Adipocyte (in vitro differentiated cells): ENCODE measurements at places on chromosomes 12 and 14.
A peak's percentile ranks its signal among the peaks of the same experiment; 100 is the strongest.

DNA sequence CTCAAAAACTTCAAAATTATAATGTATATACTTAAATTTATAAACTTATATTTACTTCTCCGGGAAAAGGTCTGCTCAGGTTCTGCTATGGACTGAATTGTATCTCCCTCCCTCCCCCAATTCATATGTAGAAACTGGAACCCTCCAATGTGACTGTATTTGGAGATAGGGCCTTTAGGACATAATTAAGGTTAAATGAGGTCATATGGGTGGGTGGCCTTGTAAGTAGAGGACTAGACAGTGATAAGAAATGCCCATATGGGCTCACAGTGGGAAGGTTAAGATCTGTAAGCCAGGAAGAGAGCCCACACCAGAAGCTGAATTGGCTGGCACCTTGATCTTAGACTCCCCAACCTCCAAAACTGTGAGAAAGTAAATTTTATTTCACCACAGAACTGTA lies 84.5 kb downstream of the TAOK3 start:
- no peak for DNase-seq

- no peak for DNase-seq
Observed at GRCh38 chr12:108131657-108132126, 2.6 kb downstream of the WSCD2 start.

GRCh38 chr14:28059254-28059653 lies 707.3 kb upstream of the FOXG1 start:
- DNase-seq, result no peak

DNA sequence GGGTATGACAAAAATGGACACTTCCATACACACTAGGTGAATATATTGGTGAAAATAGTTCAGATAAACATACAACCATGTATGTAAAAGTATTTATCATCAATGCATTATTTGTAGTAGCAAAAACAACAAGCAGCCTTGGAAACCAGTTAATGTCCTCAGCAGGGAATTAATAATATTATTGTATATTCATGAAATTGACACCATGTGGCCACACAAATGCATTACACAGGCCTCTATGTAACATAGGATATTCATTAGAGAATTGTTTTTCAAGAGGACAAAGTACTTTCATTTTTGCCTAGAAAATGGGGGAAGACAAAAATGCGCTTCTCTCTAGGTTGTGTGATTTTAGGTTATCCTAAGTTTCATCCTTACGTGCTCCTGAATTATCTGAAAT lies 24.3 kb downstream of the SPRING1 start:
- DNase-seq, result no peak

- DNase-seq, result peak; percentile 49
Observed at GRCh38 chr12:53751336-53752191, at the start of gene CISTR. Gene CISTR (minus strand): TSS chr12:53751979.

GRCh38 chr14:23153851-23154796 lies 29.3 kb downstream of the SLC7A8 start:
- DNase-seq, result peak; percentile 93

GRCh38 chr12:55933169-55933798 lies 2.3 kb downstream of the DGKA start:
- DNase-seq, result peak; percentile 85

- no peak for DNase-seq
Observed at GRCh38 chr14:53491884-53492277, 338.8 kb upstream of the DDHD1 start.

DNA sequence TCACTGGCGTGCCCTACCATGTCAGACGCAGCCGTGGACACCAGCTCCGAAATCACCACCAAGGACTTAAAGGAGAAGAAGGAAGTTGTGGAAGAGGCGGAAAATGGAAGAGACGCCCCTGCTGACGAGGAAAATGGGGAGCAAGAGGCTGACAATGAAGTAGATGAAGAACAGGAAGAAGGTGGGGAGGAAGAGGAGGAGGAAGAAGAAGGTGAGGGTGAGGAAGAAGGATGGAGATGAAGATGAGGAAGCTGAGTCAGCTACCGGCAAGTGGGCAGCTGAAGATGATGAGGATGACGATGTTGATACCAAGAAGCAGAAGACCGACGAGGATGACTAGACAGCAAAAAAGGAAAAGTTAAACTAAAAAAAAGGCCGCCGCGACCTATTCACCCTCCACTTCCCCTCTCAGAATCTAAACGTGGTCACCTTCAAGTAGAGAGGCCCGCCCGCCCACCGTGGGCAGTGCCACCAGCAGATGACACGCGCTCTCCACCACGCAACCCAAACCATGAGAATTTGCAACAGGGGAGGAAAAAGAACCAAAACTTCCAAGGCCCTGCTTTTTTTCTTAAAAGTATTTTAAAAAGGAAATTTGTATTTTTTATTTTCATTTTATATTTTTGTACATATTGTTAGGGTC lies 13.2 kb downstream of the TRIP11 start:
- DNase-seq, result no peak

DNA sequence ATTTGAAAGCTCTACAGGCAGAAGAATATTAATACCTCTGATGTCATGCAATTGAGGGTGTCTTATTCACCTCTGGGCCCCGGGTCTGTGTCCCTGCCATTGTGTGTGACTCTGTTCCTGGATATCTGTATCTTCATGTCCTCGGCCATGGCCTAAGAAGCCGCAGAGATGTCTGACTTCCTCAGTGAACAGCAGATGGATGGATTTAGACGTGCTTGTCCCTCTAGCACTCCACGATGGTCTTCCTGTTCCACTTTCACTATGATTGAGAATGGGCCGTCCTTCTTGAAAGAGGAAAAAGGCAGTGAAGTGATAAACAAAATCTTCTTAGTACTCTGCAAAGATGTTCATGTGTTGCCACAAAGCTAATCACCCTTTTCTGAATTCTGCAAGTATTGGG lies 217.4 kb downstream of the SLC41A2 start:
- no peak for DNase-seq

GRCh38 chr14:51253880-51254279 lies 13.8 kb downstream of the TMX1 start:
- no peak for DNase-seq

DNA sequence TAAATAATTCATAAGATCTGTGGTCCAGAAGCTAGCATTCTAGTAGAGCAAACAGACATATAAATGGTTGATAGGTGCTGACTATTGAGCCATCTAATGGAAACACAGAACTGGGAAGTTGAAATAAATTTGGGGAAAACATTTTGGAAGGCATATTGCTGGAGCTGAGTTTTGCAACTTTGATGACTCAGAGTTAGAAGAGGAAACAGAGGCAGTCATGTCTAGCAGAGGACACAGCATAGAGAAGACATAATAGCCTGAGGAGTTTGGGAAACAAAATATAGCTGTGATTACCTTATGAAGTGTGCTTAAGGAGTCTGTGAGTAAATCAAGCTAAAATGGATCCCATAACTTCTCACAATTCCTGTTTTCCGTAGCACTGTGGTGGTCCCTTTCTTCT lies 86.9 kb upstream of the FLRT2 start:
- DNase-seq, result peak; percentile 40

DNA sequence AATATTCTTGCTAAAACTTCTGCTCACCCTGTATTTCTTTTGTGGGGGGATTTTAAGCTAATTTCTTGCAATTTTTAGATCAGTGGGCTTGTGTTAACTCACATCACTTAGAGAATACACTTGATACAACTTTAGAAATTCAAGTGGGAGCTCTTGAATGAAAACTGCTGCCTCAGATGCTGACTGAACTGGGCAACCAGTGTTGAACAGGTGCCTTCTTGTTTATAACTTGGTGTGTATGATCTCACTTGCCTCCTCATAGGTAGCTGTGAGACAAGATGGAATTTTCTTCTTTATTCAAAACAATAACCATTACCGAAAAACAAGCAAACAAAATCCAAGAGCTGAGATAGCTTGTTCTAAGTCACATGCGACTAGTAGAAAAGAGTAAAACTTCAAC lies 63.5 kb downstream of the FGD4 start:
- DNase-seq, result no peak

- no peak for DNase-seq
Observed at GRCh38 chr14:50647282-50647681, 20.8 kb downstream of the SAV1 start.

DNA sequence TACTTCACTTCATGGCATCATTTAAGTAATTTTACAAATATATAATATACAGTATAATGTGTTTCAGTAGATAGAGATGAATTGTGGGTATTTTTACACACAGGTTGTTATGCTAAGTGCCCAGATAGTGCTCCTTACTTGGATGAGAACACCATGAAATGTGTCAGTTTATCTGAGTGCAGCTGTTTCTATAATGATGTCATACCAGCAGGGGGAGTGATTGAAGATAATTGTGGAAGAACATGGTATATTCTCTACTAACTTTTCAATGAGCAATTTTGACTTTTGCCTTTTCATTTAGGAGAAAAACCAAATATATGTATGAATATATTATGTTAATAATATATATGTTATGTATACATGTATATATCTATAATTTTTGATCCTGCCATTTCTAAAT lies 221.6 kb downstream of the LRRK2 start:
- peak; percentile 41 for DNase-seq

DNA sequence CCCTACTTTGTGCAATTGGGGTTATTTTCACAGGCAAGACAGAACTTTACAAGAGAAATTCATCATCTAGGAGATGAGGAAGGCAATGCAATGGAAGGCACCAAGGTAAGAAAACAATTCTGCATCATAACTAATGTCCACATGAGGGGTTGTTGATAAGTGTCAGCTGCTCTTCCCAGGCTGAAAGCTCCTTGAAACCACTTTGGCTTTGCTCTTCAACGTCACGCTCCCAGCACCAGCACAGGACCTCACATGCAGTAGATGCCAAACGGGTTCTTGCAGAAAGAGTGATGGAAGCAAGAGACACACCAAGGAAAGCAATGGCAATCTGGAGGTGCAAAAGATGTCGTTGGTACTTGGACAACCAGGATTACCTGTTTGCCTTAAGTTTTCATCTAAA lies 485.5 kb downstream of the BCL11B start:
- no peak for DNase-seq

- DNase-seq, result peak; percentile 89
Observed at GRCh38 chr12:15856097-15856982, 25.8 kb upstream of the STRAP start.

- DNase-seq, result no peak
Observed at GRCh38 chr14:102770147-102771123, 6.8 kb upstream of the TRAF3 start.

DNA sequence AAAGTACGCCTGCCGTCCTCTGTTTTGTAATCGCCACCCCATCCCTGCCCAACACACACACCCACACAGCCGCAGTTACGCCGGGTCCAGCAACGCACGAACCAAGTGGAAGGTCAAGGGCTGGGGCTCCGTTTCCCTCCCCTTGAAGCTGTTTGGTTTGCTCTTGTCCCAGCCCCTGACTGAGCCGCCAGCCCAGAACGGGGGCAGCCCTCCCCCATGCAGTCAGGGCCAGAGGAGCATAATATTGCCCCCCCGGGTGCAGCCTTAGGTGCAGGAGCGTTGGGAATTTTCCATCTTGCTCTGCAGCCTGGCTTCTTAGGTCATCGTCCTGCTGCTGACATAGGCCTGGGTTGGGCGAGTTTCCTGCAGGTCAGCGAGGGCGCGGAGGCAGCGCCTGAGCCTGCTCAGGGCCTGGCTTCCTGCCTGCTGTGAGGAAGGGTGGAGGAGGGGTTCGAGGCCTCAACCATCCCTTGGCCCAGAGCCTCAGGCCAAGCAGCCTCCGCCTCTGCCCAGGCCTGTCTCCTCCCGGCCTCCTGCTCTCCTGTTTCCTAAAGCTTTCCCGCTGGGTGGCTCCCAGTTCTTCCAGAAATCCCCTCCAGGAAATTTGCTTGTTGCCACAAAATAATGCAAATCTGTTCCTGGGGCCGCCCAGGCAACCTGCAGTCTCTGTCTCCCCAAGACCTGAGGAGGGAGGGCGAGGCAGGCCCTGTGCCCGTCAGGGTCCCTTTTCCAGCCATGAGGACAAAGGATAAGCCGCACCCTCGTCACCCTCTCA lies 44.5 kb downstream of the PSMA6 start:
- no peak for DNase-seq

DNA sequence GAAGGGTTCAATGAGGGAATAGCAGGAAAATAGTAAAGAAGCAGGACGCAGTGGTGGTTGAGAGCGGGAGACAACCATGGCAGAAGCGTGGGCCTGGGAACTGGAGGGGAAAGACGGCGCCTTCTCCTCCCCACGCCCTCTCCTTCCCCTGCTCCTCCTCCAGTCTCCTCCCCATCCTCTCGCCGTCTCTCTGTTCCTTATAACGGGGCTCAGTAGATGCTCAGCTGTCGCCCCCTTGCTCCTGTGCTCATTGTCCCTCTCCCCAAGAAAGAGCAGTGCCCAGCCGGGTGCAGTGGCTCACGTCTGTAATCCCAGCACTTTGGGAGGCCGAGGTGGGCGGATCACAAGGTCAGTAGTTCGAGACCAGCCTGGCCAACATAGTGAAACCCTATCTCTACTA lies 142.0 kb downstream of the BCL11B start:
- DNase-seq, result no peak

- DNase-seq, result peak; percentile 86
Observed at GRCh38 chr12:95102916-95103671, 29.7 kb upstream of the NR2C1 start.

- peak; percentile 74 for DNase-seq
Observed at GRCh38 chr14:35808076-35808637, 938 bp downstream of the RALGAPA1 start.

DNA sequence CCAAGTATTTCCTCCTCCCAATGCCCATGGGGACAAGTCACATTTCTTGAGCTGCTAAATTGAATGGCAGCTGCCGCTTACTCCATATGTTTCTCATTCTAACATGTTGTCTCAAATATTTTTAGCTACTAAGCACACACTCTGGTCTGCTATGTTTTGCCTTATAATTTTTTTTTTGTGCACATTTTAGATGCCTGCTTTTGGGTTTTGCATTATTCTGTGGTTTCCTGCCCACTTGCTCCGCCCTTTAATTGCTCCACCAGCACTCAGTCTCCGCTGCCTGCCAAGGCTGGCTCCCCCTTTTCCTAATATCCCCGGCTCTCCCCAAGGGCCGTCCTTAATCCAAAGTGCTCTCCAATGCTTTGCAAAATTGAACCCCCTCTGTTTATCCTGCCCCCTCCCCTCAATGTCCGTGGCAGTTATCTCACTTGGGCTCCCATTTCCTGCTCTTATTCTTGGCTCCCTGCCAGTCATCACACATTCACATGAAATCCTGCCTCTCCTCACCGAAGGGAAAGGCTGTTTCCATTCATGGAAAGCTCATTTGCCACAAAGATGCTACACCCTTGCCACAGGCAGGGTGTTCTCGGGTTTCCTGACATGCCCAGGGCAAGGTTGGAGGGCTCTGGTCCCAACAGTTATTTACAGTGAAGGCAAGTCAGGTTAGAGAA lies 79.4 kb downstream of the C12orf75 start:
- DNase-seq, result peak; percentile 82

DNA sequence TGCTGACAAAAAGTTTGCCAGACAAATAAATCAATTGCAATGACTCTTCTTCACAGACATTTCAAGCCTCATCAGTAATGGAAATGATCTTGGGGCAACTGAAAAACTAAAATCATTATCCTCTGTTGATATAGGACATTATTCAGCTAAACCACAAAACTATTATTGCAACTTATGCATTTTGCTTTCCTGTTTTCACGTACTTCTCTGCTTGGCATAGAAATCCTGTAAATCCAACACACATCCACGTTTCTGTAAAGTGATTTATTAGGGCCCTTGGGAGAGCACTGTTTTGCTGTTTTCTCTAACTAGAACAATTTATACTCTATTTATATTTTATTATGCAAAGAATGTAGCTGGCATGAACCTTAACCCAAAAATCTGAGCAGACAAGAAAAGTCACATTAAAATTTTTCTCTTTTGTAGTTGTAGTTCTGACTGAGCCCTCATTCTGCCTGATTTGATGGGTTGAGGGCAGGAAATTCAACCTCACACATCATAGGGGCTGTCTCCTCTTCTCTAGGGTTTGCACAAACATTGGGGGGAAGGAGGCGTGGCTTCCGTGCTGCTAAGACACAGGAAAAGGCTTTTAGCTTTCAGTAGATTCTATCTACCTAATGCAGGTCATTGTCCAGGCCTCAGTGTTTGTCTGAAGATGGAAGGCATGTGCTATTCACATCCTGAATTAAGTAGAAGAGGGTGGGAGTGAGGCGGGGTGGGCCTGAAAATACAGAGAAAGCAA lies 11.5 kb upstream of the NUP107 start:
- no peak for DNase-seq
